ENCODE measurements at places on chromosomes 4 and X.

DNA sequence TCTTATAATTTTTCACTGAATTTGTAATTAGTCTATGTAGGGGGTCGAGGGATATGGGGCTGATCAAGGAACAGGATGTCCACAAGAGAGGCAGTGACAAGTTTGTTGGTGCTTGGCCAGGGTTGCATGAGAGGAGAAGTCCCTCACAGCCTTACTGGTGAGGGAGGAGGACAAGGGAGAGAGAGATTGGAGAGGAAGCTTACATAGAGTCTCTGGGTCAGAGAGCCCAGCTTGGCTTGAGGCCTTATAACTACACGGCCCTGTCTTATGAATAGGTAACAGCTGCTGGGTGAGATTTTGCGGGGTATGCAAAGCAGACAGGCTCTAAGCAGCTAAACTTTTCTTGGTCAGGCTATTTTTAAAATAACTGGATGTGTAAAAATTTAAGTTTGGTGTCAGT is 37.9 kb upstream of the OTUD4 start:
- DNase-seq = no peak

GRCh38 chr4:123640271-123640670 is 243.7 kb downstream of the SPRY1 start:
- no peak for DNase-seq

GRCh38 chrX:19991350-19991718 is 473 bp upstream of the BCLAF3 start:
- DNase-seq = peak; percentile 5

- no peak for DNase-seq
Observed at GRCh38 chrX:34377645-34378044, 245.5 kb upstream of the FAM47A start.

- peak; percentile 23 for DNase-seq
Observed at GRCh38 chr4:152850377-152850776, 70.6 kb downstream of the ARFIP1 start.

- no peak for DNase-seq
Observed at GRCh38 chrX:97685753-97686152, 802.0 kb downstream of the RPA4 start.

DNA sequence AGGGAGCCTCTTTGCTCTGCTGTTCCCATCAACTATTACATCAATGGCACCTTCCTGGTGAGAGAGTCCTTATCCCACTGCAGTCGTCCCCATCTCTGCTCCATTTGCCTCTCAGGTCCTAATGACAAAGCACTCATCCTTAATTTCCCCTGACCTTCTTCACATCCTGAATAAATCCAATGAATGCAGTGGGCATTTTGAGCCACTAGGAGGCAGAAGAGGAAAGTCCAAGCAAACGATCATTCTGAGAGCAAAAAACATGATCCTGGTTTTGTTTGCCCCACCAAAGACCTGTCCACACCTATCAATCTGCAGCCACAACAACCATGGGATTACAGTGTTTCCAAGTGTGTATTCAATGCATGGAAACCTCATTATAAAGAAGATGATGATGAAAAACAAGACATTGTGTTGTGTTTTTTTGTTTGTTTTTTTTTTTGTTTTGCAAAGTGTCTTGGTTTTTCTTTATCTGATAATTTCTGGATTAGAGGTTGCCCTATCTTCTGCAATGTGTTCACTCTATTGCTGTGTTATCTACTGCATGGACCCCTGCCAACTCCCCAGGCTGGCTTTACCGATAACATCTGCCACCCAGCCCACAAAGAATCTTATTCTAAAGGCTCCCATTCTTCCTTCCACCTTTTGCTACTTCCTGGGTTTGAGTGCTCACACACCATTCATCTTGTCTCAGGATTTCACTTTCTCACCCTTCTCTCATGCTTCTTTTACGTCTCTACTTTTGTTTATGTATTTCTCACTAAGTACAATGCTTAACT is 207.2 kb downstream of the NLGN4X start:
- DNase-seq = no peak

DNA sequence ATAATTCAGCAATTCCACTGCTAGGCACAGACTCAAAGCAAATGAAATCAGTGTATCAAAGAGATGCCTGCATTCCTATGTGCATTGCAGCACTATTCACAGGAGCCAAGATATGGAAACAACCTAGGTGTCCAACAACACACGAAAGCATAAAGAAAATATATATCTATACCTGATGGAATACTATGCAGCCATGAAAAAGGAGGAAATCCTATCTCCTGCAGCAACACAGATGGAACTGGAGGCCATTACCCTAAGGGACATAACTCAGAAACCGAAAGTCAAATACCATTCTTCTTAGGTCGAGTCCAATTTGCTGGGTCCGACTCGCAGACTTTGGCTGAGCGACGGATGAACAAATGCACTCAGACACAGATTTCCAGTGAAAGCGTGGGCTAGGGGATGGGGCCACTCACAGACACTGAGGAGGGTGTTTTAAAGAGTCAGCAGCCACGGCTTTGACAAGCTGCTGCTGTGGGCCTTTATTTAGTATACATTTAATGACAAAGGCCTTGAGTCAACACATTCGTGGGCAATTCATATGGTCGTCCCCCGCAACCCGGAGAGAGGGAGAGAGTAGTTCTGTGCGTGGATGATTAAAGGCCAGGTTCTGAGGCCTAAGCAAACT is 93.8 kb downstream of the DHRSX start:
- DNase-seq = no peak

DNA sequence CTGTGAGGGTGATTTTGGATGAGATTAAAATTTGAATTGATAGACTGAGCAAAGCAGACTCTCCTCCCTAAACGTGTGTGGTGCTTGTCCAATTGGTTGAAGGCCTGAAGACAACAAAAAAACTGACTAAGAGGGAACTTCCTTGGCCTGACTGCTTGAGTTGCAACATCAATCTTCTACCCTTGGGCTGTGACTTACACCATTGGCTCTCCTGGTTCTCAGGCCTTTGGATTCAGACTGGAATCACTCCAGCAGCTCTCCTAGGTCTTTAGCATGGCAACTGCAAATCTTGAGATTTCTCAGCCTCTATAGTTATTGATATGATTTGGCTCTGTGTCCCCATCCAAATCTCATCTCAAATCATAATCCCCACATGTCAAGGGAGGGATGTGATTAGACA is 49.7 kb upstream of the IGFBP7 start:
- no peak for DNase-seq

GRCh38 chr4:68462691-68463090 is 15.4 kb downstream of the TMPRSS11E start:
- DNase-seq = no peak

- no peak for DNase-seq
Observed at GRCh38 chrX:134971926-134972325, 18.9 kb upstream of the SMIM10 start.

GRCh38 chr4:176443117-176443516 is 123.4 kb downstream of the SPCS3 start:
- no peak for DNase-seq

DNA sequence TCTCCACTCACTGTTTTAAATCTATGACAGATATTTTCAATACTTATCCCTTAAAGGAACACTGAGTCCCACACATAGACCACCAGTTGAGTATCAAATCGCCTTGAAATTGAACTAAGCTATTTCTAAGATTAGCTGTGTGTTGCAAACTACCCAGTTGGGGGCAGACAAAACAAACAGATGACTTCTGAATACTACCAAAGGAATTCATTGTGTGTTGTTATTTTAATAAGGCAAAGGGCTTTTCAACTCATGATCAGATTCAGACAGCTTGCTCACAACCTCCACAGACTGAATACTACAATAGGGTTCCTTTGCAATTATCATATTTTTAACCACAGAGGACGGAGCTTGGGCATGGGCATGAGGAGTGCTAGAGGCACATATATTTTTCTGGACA is 283.0 kb upstream of the GPC4 start:
- no peak for DNase-seq

DNA sequence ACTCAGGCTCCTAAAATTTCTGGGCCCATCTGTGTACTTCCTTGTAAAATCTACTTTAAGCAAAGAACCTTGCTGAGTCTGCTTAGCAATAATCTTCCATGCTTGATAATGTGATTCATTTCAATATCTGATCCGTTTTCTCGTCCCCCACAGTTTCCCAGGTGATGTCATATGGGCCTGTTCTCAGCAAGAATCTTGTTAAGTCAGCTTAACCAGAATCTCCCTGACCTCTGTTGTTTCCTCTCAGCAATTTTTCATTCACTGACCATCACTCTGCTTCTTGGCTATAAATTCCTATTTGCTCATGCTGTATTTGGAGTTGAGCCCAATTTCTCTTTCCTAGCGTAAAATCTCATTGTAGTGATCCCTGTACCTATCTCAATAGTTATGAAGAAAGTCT is 13.9 kb downstream of the CSN2 start:
- no peak for DNase-seq

- DNase-seq = no peak
Observed at GRCh38 chr4:101701551-101701950, 89.0 kb upstream of the BANK1 start.

- no peak for DNase-seq
Observed at GRCh38 chr4:123787512-123788080, 391.0 kb downstream of the SPRY1 start.

DNA sequence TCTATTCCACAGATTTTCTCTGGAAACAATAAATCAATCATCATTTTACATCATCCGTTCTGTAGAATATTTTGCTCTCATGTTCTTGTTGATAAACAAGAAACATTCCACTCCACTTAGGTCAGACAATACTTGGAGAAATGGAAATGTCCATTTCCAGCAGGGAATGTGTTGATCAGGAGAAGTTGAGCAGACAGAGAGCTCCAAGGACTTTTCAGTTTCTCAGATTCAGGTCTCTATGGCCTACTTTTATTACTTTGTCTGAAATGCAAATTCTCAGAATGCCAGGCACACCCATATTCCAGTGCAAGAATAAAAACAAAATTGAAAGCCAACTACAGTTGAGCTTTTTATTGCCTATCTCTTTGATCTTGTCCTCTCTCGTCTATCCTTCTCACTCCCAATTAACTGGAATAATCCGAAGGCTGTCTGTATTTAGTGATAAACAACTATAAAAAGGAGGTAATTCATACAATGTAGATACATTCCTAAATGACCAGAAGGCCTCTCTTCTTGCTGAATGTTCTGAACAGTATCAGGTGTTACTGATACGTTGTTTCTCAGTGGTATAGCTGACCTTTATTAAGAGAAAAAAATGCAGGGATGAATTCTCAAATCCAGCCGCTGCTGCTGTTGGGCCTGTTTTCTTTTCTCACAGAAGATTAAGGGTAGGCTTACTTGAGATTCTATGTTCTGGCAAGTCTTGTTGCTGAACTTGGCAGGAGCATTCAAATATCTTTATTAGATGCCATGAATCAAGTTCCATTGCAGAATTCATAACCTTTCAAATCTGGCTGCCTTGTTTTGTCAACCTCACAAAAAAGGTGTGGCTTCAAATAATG is 72.1 kb downstream of the HPGD start:
- DNase-seq = no peak

GRCh38 chr4:153603258-153603657 is 80.8 kb upstream of the TLR2 start:
- no peak for DNase-seq

- no peak for DNase-seq
Observed at GRCh38 chr4:76957004-76957738, 7.6 kb downstream of the SEPTIN11 start.

GRCh38 chrX:66625525-66625924 is 13.4 kb downstream of the EDA2R start:
- no peak for DNase-seq

DNA sequence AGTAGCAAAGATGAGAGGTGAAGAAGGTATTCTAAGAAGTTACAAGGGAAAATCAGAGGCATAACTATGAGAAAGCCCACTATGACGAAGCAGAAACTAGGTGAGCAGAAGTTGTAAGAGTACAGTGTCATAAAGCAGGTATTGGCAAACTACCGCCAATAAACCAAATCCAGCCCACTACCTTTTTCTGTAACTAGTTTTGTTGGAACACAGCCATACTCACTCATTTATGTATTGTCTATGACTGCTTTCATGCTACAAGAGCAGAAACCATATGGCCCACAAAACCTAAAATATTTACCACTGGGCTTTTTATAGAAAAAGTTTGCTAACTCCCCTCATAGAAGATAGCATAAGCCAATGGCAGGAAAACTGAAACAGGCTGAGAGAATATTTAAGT is 31.8 kb upstream of the ZCCHC13 start:
- DNase-seq = no peak

DNA sequence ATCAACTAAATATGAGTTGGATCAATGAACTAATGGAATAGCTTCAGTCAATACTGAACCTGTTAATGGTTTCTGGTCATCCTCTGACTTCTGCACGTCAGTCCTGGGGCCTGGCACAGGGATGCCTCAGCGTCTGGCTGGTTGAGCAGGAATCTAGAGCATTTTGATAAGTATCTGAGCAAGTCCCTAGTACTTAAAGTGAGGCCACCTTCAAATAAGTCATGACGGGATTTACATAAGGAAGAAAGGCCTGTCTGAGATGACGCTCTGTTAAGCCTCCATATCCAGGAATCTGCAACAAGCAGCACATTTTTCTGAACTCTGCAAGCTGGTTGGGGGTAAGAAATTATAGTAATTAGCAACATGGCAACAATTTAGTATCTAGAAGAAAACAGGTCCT is 83.2 kb upstream of the TBC1D9 start:
- no peak for DNase-seq

GRCh38 chr4:119310826-119311225 is 11.1 kb downstream of the FABP2 start:
- DNase-seq = no peak

DNA sequence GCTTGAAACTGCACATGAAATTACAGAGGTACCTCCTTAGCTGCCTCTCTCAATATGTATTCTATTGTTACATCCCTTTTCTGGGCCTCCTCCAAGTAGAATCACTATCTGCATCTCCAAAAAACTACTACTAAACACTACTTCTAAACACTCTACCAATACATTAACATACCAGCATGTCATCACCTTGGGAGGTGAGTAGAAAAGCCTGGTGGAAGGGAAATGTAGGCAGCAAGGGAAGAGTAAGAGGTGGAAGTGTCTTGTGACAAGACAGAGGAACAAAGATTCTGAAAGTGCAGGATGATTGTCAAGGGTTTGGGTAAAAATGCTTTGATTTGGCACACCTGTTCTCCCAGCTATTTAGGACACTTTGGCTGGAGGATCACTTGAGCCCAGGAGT is 3.5 kb downstream of the AFM start:
- no peak for DNase-seq

DNA sequence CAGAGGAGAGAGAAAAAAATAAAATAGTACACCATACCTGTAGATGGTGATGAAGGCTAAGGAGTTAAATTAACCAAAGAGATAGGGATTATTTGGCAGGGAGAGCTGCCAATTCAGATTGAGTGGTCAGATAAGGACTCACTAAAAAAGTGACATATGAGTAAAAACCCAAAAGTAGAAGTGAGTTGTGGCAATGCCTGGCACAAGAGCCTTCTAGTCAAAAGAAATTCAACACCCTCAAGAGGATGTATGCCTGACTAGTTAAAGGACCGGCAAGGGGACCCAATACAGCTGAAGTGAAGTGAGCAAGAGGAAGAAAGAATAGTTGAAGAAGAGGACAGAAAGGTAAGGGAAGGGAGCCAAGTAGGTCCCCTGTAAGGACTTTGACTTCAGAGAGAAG is 34.9 kb downstream of the ELF2 start:
- no peak for DNase-seq

DNA sequence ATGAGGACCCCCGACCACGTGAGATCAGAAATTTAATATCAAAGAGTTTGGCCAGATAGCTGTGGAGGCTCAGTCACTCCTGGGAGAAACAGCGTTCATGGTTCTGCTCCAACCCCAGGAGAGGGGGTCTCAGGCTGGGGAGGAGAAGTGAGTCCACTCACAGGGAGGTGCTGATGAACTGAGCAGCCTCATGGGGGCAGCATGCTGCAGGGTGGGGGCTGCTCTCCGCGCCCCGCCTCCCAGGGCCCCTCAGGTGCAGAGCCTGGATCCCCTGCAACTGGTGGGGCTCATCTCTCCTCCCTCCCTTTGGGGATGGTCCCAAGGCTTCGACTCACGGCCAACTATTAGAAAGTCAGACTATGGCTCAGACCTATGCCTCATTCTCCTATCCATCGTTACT is 26.6 kb upstream of the C4orf50 start:
- DNase-seq = no peak
